ENCODE measurements at places on chromosomes 16 and 17.

DNA sequence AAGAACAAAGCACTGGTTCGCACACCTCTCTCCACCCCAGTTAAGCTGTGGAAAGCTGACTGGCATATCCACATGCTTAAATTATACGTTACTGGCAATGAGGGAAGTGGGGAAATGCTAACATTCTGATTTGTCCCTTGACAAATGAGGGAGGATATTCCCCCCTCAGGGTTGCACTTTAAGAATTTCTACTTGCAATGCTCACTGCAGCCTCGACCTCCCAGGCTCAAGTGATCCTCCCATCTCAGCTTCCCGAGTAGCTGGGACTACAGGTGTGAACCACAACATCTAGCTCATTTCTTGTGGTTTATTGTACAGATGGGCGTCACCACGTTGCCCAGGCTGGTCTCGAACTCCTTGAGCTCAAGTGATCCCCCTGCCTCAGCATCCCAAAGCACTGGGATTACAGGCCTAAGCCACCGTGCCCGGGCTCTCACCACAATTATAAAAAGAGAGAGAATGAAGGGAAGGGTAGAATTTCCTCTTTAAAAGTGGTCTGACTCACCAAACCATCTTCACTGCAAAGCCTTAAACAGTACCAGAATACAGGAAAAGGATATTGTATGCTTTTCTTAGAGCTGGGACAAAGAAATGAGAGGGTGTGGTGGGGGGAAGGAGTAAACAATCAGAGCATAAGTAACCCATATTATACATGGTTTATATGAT is 38.9 kb downstream of the KANSL1 start:
- DNase-seq, result no peak

DNA sequence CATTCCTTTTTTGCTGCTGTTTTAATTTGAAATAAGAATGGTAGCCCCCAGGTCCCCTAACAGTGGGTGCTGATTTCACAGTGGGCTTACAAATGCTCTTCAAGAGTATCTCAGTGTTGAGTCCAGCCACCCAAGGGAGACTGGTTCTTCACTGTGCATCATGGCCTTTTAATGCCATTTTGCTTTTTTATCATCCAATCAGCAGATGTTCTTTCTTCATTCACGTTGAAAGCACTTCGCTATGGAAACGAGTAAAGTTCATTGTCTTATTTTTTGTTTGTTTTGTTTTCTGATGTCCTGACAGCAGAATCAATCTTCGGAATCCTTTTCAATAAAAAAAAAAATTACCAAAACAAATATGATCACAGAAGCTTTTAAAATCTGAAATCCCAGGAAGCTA is 429.0 kb downstream of the MAF start:
- no peak for DNase-seq

GRCh38 chr17:21001111-21001812 is 41.5 kb downstream of the USP22 start:
- DNase-seq, result no peak

DNA sequence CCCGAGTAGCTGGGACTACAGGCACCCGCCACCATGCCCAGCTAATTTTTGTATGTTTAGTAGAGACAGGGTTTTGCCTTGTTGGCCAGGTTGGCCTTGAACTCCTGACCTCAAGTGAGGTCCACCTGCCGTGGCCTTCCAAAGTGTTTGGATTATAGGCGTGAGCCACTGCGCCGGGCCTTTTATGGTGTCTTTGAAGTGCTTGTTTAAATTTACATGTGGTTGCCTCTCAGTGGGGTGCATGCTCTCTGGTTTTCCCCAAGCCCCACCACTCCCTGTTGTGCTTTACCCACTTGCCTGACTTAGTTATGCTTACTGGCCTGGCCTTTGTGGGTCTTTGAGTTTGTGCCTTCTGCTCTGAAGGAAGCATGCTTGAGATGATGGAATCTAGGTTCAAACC is 132.0 kb downstream of the PRKCB start:
- DNase-seq, result no peak

DNA sequence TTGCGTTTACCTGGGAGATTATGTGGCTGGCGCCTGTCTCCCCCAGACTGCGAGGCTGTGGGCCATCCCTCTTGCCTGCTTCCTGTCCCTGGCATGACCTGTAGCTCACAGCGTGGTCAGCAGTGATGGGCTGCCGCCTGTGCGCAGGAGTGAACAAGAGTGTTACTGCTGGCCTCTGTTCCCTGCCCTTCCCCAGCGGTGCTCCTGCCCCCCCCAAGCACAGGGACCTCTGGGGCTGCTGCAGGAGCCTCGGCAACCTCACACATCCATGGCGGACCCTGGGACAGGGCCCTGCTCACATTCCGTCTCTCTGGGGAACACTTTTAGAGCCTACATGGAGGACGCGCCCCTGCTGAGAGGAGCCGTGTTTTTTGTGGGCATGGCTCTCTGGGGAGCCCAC is 10.6 kb downstream of the TSC2 start:
- no peak for DNase-seq

- DNase-seq, result no peak
Measured at GRCh38 chr16:79632289-79632688, 31.8 kb upstream of the MAF start.

DNA sequence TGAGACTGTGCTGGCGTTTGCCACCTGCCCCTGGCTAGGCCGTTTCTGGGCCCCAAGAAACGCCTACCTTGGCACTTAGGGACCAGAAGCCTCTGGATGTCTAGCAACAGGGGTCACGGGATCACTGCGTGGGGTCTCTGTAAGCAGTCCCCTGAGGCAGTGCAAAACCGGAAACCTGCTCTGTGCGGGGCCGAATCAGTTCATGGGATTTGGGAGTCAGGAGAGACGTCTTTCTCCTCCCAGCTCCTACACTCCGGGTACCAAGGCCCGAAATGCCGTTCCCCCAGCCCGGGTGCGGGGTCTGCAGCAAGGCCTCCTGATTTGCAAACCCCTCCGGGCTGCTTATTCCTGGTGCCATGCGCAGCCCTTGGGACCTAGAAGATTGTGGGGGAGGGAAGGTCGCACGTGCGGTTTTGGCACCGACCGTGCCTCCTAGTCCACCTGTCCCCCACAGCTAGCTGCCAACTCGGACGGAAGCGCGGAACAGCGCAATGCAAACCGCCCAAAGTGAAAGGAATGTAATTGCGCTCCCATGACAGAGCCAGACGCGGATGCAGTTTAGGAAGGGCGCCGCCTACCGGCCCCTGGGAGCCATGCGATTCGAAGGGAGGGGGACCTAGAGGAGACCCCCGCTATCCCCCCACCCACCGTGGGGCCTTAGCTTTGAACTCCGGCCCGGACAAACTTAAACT is 6.5 kb downstream of the IRX5 start:
- DNase-seq, result no peak

DNA sequence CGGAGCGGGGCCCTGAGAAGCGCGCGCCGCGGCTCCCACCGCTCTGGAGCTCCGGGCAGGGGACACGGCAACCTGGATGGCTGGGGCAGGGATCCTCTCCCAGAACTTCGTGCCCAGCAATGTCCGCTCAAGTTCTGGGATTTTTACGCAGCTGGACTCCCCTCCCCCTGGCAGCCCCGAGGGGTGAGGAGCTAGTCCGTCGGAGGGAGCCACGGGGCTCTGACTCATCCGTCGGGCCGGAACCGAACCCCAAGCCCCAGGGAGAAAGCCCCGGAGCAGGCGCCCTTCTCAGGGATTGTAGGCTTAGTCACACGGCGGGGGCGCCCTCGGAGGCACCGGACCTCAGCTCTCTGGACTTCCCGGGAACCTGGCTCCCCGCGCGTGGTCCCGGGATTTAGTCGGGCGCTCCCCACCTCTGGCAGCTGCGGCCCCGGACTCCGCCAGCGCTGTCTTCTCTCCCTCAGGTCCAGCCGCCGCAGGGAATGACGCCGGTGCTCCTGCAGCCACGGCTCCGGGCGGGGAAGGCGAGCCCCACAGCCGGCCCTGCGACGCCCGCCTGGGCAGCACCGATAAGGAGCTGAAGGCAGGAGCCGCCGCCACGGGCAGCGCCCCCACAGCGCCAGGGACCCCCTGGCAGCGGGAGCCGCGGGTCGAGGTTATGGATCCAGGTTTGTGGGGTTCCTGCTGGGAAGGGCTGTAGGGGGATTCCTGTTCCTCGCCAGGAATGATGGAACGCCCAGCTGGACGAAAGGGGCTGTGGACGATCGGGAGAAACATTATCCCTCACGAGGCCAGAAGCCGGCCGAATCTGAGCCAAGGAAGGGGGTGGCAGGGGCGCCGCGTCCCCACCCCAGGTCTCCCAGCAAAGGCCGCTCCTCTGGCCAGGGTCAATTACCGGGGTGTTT is 830 bp downstream of the SPHK1 start:
- DNase-seq, result no peak

DNA sequence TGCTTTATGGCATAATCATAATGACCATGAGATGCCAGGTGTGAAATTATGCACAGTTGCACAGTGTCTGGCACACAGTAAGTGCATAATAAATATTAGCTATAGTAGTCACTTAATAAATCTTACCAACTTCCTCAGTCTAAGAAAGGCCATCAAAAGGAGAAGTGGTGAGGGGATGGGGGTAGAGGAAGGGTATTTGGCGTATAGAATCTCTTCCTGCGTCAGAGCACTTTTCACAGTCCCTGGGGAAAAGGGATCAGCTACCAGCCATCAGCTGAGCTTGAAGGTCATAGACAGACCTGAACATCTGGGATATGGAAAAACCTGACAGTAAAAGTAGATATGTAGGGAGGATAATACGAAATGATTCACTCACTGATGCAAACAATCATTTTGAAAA is 5.8 kb downstream of the CRHR1 start:
- DNase-seq, result no peak
